ENCODE measurements at places on chromosomes 1 and 21.
A peak's percentile ranks its signal among the peaks of the same experiment; 100 is the strongest.

DNA sequence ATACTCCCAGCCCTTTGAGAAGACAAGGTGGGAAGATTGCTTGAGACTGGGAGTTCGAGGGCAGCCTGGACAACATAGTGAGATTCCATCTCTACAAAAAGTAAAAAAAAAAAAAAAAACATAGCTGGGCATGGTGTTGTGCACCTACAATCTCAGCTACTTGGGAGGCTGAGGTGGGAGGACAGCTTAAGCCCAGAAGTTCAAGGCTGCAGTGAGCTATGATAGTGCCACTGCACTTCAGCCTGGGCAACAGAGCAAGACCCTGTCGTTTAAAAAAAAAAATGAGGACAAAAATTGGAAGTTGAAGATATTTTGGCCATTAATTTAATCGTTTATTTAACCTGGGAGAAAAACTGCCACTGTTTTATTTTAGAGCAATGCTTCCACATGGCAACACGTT is 1.1 kb downstream of the URB1 start:
- DNase-seq, result no peak

- no peak for DNase-seq
Observed at GRCh38 chr21:34994766-34995631, 54.1 kb downstream of the RUNX1 start.

- no peak for DNase-seq
Observed at GRCh38 chr1:87331365-87332241, 2.9 kb downstream of the LMO4 start.

DNA sequence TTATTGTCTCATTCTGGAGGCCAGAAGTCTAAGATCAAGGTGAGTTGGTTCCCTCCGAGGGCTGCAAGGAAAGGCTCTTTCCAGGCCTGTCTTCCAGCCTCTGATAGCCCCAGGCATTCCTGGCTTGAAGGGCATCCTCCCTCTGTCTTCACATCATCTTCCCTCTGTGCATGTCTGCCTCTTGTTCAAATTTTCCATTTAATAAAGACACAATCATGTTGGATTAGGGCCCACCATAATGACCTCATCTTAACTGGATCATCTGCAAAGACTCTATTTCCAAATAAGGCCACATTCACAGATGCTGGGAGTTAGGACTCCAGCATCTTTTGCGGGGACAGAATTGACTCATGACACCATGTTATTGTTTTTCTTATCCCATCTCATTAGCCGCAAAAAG is 24.5 kb downstream of the HUNK start:
- no peak for DNase-seq

GRCh38 chr1:4676253-4676652 is 21.8 kb downstream of the AJAP1 start:
- no peak for DNase-seq

DNA sequence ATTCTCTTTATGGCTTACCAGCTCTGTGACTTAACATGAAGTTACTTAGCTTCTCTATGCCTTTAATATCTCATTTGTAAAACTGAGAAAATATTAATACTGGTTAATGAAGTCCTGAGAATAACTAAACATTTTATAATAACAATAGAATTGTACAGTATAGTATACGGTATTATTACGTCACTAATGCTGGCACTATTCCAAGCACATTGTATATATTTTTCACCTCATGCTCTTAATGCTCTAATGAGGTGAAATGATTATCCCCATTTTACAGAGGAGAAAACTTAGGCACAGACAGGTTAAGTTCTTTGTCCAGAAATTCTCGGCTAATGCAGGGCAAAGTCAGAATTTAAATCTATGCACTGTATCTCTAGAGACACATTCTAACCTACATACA is 856 bp downstream of the OR6K3 start:
- DNase-seq, result no peak

DNA sequence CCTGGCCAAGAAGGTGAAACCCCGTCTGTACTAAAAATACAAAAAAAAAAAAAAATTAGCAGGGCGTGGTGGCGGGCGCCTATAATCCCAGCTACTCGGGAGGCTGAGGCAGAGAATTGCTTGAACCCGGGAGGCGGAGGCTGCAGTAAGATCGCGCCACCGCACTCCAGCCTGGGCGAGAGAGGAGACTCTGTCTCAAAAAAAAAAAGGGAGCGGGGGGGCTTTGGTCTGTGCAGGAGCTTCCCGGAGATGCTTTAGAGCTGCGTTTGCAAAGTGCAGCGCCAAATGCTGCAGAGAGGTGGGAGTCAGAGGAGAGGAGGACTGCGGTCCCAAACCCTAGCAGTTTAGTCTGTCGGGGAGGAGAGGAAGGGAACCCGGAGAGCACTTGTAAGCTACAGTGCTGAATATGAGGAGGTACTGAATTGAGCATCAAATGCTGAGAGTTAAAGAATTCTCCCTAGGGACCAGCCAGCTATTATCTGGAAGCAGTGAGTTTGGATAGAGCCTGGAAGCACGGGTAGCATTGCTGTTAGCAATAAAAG is 569 bp downstream of the FALEC start:
- DNase-seq, result no peak

DNA sequence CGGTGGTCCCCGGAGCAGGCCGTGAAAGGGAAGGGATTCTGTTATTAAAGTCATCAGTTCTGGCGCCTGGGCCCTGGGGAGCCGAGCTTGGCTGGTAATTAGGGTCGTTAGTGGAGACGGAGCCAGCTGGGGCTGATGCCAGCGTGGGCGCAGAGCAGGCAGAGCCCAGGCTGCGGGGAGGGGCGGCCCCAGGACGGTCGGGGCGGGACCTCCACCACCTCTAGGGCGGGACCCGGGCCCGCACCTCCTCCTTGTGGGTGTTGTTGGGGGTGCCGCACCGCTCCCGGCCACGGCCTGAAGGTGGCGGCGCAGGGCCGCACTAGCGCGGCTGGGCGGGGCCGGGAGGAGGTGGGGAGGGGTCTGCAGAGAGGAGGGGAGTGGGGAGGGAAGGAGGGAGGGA is 470.6 kb downstream of the PTPRU start:
- DNase-seq, result peak; percentile 45

- no peak for DNase-seq
Observed at GRCh38 chr1:175580841-175581240, 162.6 kb downstream of the TNR start.

- DNase-seq, result no peak
Observed at GRCh38 chr1:182719553-182719952, 35.2 kb upstream of the RGS8 start.

GRCh38 chr1:23133587-23133986 is 35.1 kb downstream of the LUZP1 start:
- DNase-seq, result no peak

DNA sequence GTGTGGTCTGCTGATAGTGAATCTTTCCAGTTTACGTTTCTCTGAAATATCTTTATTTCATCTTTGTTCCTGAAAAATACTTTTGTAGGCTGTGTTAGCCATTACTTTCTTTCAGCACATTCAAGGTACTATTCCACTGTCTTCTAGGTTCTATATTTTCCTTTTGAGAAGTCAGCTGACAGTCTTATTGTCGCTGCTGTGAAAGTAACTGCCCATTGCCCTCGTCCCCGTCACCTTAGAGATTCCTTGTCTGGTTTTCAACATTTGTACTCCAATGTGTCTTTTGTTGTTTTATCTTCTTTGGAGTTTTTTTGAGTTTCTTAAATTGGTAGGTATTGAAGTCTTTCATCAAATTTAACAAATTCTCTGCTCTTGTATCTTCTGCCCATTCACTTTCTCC is 19.8 kb upstream of the MX2 start:
- DNase-seq, result no peak

- no peak for DNase-seq
Observed at GRCh38 chr1:213300433-213300832, 249.4 kb downstream of the RPS6KC1 start.

DNA sequence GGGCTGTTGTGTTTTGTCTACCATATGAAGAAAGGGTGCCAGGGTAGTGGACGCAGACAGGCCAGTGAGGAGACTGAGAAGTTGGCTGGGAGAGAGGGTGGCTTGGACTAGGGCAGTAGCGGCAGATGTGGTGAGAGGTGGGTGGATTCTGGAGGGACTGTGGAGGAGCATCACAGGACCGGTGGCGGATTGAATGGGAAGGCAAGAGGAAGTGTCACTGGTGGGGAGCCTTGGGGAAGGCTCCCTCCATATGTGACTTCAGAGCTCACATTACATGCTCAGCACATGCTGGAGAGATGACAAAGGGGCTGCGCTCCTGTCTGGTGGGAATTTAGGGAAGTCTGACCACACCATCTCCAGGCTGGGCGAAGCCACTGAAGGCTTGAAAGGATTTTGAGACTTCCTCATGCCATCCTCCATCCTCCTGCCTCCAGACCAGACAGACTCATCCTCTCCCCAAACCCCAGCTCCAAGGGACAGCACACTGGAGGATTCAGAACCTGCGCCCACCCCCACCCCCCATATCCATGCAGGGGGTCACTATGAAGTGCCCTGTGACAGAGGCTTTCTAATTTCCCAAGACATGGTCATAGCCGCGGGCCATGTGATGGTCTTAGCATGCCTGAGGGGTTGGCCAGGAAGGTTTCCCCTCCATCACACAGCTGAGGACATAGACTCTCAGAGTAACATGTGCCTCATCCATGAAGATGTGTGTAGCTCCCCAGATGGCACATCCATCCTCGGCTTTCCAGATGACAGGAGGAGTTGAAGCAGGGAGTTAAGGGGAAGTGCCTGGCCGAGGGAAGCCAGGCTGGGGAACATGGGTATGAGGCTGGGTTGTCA is 138.8 kb upstream of the WNT4 start:
- DNase-seq, result no peak

DNA sequence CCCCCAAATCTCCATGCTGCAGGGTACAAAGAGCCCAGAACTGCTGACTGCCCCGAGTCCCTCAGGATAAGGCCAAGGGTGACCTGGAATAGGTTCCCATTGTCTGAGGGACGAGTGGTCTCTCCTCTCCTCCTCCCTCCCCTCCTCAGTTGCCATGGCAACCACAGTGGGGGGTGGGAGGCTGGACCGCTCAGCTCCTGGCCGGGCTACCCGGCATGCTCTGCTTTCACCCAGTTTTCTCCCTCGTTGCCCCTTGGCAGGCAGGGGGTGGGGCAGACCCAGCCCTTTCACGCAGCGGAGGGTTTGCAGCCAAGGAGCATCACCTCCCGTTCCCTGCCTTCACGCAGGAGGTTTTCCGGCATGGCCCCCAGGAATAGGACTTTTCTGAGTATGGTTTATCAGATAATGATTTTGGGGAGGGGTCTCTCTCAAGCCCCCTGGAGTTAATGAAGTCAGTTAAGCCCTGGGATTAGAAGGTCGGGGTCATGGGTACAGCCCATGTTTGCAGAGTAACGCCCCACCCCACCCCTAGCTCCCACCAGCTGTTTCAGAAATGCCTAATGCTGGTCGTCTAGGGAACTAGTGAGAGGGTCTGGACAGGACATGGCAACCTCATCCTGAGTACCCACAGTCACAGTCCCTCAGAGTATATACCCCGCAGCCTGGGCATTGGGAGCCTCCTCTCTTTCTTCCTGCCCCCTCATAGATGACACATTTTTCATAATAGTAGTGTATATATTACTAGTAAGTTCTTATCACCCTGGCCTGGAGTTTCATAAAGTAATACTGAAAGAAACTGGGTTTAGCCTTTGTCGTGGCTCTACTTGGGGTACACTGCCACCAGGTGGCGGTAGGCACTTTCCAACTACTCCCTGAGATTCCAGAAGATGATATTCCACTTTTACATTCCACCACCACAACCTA is 20.7 kb downstream of the C1QB start:
- peak; percentile 45 for DNase-seq

DNA sequence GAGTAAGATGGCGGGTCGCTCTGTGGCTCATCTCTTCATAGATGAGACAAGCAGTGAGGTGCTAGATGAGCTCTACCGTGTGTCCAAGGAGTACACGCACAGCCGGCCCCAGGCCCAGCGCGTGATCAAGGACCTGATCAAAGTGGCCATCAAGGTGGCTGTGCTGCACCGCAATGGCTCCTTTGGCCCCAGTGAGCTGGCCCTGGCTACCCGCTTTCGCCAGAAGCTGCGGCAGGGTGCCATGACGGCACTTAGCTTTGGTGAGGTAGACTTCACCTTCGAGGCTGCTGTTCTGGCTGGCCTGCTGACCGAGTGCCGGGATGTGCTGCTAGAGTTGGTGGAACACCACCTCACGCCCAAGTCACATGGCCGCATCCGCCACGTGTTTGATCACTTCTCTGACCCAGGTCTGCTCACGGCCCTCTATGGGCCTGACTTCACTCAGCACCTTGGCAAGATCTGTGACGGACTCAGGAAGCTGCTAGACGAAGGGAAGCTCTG is 2.4 kb downstream of the TNFAIP8L2 start:
- DNase-seq, result no peak

DNA sequence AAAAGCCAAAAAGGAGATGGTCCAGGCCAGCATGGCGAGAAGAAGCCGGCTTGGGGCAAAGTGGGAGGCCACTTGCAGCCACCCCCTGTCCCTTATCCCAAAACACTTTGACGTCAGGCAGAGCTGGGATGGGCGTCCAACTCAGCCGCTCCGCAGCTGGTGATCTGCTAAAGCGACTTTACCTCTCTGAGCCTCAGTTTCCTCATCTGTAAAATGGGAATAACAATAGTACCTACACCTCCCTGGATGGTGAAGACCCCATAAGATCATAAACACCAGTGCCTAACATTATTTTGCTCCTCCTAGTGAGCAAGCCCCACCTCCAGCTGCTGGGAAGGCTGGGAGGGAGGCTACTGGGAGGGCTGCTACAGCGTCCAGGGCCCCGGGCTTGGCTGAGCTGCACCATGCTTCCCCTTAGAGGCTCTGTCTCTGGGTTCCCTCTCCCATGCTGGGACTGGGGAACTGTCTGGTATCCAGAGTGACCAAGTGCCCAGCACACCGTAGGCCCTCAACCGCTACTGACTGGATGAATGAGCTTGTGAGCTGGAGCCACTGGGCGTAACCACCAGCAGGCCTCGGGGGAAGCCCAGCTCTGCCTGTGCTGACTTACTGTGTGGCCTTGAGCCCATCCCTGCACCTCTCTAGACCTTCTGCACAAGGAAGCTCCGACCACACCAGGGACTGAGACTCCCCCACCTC is 18.3 kb downstream of the IFFO2 start:
- no peak for DNase-seq

DNA sequence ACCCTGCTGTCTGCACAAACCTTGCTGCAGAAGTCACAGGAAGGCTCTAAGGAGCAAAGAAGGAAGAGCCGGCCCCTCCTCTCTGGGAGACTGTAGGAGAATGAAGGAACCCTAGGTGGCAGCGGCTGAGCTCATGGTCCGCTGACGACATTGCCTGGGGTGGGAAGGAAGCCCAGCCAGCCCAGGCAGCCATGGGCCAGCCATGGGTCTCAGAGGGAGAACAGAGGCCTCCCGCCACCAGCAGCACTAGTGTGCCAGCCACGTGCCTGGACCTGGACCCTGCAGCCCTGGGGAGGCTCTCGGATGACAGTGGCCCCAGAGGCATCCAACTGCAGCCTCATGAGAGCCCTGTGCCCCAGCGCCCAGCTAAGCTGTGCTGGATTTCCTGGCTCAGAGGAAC is 49.2 kb upstream of the POFUT2 start:
- DNase-seq, result no peak

DNA sequence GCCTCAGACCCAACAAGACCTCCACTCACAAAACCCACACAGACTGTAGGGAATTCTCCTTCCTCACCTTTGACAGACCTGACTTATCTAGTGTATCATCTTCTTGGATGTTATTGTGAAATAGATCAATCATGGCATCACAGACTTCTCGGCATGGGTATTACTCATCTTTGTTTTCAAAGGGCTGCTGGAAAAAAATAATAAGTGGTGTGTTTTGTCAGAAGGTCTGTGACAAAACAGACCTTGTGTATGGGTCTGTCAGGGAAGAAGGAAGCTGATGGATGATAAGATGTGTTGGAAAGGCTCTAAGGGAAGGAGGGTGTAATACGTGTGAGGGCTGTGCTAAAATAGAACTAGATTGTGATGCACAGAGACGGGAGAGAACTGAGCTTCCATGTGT is 13.9 kb upstream of the S100A7 start:
- DNase-seq, result peak; percentile 86
